Uterus (tissue), 4 donors: ENCODE measurements at places on chromosomes 13 and 19. TPM values are rescaled to one million over a fixed set of nuclear protein-coding genes. Genes with fewer than 3 reads are reported as not detected.
A peak's percentile ranks its signal among the peaks of the same experiment; 100 is the strongest.

DNA sequence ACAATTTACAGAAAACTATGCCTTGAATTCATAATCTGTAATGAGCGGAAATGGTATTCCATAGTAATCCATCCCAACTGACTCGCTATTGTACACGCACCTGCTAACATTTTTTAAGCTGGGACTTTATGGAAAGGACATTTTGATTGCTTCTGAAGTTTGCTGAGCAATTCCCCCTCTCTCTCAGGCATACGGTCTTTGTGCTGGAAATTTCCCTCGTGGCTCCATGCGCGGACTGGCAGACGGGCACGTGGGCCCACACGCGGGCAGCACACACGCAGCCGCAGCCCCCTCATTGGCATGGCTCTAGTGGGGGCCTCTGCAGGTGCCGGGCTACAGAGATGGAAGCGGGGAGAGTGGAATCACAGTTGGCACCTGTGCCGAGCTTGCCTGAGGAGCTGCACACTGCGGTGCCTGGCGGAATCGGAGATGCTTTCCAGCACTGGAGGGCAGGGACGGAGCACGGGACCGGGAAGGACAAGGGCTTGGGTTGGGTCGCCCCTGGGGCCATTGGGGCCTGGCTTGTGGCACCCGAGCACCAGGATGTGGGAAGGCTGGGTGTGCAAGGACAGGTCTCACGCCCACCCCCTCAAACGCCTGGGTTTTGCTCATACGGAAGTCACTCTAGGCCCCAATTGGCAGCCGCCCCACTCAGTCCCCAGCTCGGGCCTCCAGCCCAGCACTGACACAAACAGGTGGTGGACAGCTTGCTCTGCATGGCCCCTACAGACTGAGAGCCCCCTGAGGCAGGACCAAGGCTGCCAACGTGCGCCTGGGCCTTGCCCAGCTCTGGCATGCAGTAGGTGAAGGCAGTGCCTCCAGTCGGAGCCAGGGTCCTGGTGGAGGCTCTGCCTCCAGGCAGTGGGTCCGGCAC, 30.2 kb upstream of the CCNE1 start:
- no peaks in the 10 kb centered on the region for H3K4me1 ChIP-seq
- H3K27me3 ChIP-seq, result no peaks in the 10 kb centered on the region
- no peak overlapping the region for H3K4me3 ChIP-seq
- no peak for DNase-seq
- no peak overlapping the region for H3K27ac ChIP-seq

DNA sequence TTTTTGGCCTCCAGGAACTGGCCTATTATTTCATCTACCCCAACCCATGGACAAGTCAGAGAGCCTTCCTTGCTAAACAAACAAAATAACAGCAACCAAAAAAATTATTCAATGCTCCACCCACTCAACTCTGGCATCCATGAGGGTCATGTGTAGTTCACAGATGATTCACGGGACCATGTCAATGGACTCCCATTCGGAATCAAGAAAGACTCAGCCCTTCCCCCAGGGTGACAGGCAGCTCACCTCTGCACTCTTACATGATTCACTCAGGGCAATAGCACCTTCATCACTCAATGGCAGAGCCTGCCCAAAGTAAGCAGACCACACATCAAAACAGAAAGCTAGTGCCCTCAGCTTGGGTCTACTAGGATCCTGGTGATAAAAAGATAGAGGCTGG, 14.3 kb upstream of the SCEL start:
- no peaks in the 10 kb centered on the region for H3K27me3 ChIP-seq
- H3K4me3 ChIP-seq, result no peak overlapping the region
- H3K36me3 ChIP-seq, result no peaks in the 10 kb centered on the region

- no peaks in the 10 kb centered on the region for H3K27me3 ChIP-seq
- no peak for DNase-seq
- no peaks in the 10 kb centered on the region for H3K36me3 ChIP-seq
- H3K4me3 ChIP-seq, result no peak overlapping the region
Measured at GRCh38 chr13:84870190-84870589, 929.0 kb downstream of the SLITRK6 start.

GRCh38 chr13:60143775-60144174, 20.0 kb downstream of the DIAPH3 start:
- no peaks in the 10 kb centered on the region for H3K27me3 ChIP-seq
- H3K36me3 ChIP-seq, result no peaks in the 10 kb centered on the region
- no peaks in the 10 kb centered on the region for H3K4me1 ChIP-seq
- DNase-seq, result no peak
- no peak overlapping the region for H3K4me3 ChIP-seq

GRCh38 chr19:2619076-2619475, 83.4 kb downstream of the GNG7 start:
- no peak overlapping the region for H3K4me3 ChIP-seq
- no peak overlapping the region for H3K27ac ChIP-seq
- H3K27me3 ChIP-seq, result no peaks in the 10 kb centered on the region
- H3K36me3 ChIP-seq, result no peaks in the 10 kb centered on the region
- DNase-seq, result no peak
- no peaks in the 10 kb centered on the region for H3K4me1 ChIP-seq

DNA sequence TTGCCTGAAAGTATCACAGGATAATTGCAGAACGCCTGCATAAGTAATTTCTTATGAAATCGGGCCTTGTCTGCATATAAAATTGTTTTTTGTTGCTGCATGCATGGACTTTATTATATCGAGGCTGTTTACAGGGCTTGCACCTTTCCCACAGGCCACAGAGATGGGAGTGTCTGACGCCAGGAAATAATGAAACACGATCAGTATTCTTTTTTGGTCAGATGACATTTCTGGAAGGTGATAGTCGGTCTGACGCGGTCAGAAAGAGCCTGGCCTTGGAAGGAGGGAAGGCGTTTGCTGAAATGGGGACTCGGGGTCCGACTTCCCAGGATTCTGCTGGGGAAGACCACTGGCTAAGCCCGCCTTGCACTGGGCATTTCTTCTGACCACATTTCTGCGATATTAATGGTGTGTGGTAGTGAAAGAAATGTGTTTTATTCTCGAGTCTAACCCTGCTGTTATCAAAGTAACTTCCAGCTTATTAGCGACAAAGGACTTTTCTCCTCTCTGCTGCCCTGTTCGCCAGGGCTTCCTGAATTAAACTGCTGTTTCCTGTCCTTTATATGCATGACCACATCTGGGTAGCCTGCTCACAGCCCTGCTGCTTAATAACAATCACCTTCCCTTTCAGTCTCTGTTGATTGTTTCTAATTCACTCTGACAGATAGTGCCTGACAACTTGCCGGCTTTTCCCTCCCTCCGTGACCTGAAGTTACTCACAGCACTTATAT, 11.6 kb upstream of the ZNF536 start:
- no peaks in the 10 kb centered on the region for H3K36me3 ChIP-seq
- no peak overlapping the region for H3K4me3 ChIP-seq
- no peaks in the 10 kb centered on the region for H3K27me3 ChIP-seq
- no peaks in the 10 kb centered on the region for H3K4me1 ChIP-seq

- peaks cover 9% of the 10 kb centered on the region for H3K4me1 ChIP-seq
- no peak overlapping the region for H3K4me3 ChIP-seq
- peak overlapping the region; percentile 82 for H3K27ac ChIP-seq
- DNase-seq, result no peak
Measured at GRCh38 chr13:110249326-110249725, 57.6 kb downstream of the COL4A1 start.

GRCh38 chr19:16615808-16616207, 12.2 kb downstream of the MED26 start:
- no peaks in the 10 kb centered on the region for H3K27me3 ChIP-seq
- DNase-seq, result no peak
- H3K27ac ChIP-seq, result no peak overlapping the region
- no peaks in the 10 kb centered on the region for H3K36me3 ChIP-seq
- H3K4me3 ChIP-seq, result no peak overlapping the region

GRCh38 chr19:13788991-13789390, 6.3 kb upstream of the ZSWIM4 start:
- H3K36me3 ChIP-seq, result no peaks in the 10 kb centered on the region
- no peaks in the 10 kb centered on the region for H3K4me1 ChIP-seq
- H3K27me3 ChIP-seq, result no peaks in the 10 kb centered on the region
- H3K27ac ChIP-seq, result peak overlapping the region; percentile 84
- DNase-seq, result no peak
- no peak overlapping the region for H3K4me3 ChIP-seq

DNA sequence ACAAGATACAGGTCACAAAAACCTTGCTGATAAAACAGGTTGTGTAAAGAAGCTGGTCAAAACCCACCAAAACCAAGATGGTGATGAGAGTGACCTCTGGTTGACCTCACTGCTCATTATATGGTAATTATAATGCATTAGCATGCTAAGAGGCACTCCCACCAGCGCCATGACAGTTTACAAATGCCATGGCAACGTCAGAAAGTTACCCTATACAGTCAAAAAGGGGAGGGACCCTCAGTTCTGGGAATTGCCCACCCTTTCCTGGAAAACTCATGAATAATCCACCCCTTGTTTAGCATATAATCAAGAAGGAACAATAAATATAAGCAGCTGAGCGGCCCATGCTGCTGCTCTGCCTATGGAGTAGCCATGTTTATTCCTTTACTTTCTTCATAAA, 434.1 kb downstream of the ZNF536 start:
- H3K4me1 ChIP-seq, result no peaks in the 10 kb centered on the region
- no peaks in the 10 kb centered on the region for H3K36me3 ChIP-seq
- DNase-seq, result no peak

- no peak overlapping the region for H3K4me3 ChIP-seq
- no peaks in the 10 kb centered on the region for H3K36me3 ChIP-seq
- no peaks in the 10 kb centered on the region for H3K27me3 ChIP-seq
- H3K4me1 ChIP-seq, result peaks cover 6% of the 10 kb centered on the region
- DNase-seq, result no peak
- H3K27ac ChIP-seq, result no peak overlapping the region
Measured at GRCh38 chr19:18644196-18645034, 7.6 kb downstream of the KLHL26 start.

DNA sequence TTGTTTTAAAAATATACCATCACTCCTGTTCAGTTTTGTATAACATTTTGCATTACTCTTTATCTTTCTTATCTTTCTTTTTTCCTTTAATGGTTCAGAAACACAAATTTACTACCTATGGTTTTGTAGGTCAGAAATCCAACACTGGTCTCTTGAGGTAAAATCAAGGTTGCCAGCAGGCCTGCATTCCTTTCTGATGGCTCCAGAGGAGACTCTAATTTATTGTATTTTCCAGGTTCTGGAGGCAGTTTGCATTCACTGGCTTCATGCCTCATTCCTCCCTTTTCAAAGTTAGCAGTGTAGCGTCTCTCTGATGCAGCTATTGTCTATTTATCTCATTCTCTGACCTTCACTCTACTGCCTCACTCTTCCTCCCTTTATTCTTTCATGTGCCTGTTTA, 767.4 kb downstream of the SLITRK6 start:
- no peaks in the 10 kb centered on the region for H3K36me3 ChIP-seq
- H3K4me3 ChIP-seq, result no peak overlapping the region
- no peak overlapping the region for H3K27ac ChIP-seq
- H3K27me3 ChIP-seq, result no peaks in the 10 kb centered on the region

DNA sequence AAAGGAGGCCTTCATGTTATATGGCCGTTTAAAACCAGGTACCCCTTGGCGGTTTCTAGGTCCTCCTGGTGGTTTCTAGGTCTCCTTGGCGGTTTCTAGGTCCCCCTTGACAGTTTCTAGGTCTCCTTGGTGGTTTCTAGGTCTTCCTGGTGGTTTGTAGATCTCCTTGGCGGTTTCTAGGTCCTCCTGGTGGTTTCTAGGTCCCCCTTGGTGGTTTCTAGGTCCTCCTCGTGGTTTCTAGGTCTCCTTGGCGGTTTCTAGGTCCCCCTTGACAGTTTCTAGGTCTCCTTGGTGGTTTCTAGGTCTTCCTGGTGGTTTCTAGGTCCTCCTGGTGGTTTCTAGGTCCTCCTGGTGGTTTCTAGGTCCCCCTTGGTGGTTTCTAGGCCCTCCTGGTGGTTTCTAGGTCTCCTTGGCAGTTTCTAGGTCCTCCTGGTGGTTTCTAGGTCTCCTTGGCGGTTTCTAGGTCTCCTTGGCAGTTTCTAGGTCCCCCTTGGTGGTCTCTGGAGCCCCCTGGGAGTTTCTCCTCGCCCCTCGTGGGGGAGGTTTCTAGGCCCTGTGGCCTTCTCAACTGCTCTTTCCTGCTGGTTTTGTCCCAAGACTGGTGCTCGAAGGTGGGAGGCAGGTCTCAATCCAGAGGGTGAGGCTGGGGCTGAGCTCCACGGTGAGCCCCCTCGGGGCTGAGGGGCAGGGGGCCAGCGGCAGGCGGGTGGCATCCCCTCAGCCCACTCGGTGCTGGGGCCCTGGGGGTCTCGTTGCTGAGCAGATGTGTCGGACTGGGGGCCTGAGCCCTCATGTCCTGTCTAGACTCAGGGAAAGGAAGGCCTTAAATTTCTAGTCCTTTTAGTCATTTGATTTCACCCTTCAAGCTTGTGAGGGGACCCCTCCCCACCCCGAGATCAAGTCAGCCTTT, 8.0 kb downstream of the HCN2 start:
- H3K27me3 ChIP-seq, result no peaks in the 10 kb centered on the region
- no peak overlapping the region for H3K4me3 ChIP-seq
- no peaks in the 10 kb centered on the region for H3K4me1 ChIP-seq
- DNase-seq, result no peak

HDGFL2 gene
- total RNA-seq, result 65.8 TPM

SCGB2B2 gene
- total RNA-seq, result not detected

C19orf81 gene
- not detected for total RNA-seq
